ENCODE measurements at places on chromosomes 2 and 18.

GRCh38 chr2:49796266-49796665 is 642.0 kb upstream of the FSHR start:
- DNase-seq, result no peak

DNA sequence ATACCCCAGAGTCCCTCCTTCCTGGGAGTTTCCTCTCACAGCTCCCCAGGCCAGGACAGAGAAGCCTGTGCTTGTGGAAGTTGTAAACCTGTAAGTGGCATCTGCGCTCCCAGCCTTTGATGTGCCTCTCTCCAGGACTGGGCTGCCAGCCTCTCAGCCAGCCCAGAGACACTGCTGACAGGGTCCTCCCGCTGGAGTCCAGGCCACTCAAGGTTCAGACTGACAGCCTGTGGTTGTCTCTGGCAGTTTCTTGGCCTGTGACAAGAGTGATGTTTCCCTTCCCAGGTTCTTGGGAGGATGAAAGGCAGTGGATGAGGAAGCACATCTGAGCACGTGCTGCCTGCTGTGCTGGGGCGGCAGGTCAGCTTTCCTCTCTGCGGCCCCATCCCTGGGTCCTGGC is 3.0 kb downstream of the SLC35F6 start:
- no peak for DNase-seq

- DNase-seq, result no peak
Observed at GRCh38 chr2:222955008-222955407, 94.2 kb downstream of the ACSL3 start.

DNA sequence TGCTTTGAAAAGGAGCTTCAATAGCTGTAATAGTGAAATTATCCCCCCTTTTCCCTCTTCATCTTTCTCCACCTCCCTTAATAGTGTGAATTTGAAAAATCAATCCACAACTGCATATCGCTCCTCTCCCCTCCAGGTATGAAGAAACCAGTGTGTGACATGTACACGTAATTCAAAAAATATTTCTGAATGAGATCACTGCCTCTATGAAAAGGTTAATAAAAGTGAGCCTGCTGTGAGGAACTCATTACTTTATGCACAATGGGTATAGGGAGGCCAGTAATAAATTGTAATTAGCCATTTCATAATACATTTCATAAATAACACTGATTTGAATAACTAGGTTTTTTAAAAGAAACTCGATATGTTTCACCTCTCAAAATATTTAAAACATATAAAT is 209.0 kb upstream of the KYNU start:
- DNase-seq, result no peak

DNA sequence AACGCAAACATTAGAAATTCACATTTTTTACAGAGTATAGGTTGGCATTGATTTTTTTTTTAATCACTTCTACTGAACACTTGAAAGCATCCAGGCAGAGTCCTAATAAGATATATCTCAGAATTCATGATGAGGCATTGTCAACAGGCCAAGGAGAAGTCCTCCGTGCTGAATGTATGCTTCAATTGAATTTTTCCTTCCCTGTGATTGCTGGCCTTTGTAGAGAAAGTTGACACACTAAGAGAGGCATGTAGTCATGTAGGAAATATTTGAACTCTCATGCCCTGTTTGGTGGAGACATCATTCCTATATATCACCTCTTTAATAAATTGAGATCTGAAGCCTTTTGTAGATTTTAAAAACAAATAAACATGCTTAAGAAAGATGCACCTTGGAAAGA is 844.9 kb downstream of the CPS1 start:
- no peak for DNase-seq

- DNase-seq, result no peak
Observed at GRCh38 chr2:158488442-158489216, 31.9 kb downstream of the PKP4 start.

All from activated CD8-positive, alpha-beta T cell treated with anti-CD3 and anti-CD28 coated beads, Interleukin-2, amount 10 ng/mL, durations not matched to agents 7 days and 5 days (primary cell).